Stimulated activated effector memory CD8-positive, alpha-beta T cell treated with anti-CD3 and anti-CD28 coated beads, Interleukin-12 subunit alpha, Interleukin-12 subunit beta, amount 100 ng/mL, for 72 hours (primary cell): ENCODE measurements at places on chromosomes 1 and 21.

DNA sequence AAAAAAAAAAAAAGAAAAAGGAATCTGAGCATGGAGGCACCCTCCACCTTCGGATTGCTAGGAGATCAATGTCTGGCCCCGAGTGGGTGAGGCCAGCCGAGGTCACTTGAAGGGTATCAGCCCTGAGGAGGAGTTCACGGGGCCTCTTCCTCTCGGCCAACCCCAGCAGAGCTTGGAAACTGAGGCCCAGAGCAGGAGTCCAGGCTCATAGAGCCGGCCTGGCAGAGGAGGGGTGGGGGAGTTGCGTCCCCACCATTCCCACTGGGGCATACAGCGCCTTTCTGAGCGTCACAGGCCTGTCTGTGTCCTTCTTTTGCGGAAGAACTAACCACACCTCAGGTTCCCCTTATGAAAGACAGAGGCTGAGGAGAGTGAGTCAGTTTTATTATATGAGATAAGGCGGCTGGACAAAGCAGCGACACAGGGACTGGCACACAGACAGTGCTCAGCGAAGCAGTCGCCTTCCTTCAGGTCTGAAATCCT is 17.1 kb upstream of the EPHA2 start:
- DNase-seq = no peak

DNA sequence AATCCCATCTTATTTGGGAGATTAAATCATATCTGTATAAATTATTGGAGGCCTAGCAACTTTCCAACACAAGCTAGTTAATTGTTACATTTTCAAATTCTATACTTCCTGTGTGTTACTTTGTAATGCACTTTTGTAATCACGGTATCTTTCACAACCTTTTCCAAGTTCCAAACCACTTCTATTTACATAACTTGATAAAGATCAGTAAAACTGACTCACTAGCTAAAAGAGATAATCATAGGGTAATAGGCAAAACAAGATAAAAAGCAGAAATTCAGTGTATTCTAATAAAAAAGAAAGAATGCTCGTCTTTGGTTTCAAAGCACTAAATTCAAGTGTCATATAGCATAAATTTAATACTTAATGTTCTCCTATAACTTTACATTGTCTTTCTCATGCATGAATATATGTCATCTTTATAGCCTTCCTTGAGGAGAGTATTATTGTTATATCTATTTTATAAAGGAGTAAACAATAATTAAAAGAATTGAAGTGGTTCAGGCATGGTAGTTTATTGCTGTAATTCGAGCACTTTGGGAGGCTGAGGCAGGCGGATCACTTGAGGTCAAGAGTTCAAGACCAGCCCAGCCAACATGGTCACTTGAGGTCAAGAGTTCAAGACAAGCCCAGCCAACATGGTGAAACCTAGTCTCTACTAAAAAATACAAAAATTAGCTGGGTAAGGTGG is 66.4 kb downstream of the RGS13 start:
- DNase-seq = no peak

GRCh38 chr1:1621173-1622009 is 6.1 kb downstream of the MIB2 start:
- DNase-seq = no peak

DNA sequence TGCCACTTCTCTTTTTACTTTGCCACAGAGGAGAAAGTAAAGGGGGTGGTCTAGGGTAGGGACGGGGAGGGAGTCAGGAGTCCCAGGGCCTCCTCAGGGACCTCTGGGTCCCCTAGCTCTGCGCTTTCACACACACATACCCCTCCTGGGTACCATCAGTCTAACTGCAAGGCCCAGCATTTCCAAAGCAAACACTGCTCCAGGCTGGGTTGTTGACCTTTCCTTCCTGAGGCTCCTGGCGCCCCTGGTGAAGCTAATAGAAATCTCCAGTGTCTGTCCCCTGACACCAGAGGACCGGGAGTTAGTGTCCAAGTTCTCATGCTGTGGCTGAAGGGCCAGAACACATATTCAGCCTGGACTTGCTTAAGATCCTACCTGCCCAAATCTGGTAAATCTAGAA is 3.9 kb downstream of the TMEM63A start:
- DNase-seq = no peak
